Prostate gland (tissue), 2 donors: ENCODE measurements at places on chromosomes 1 and 21.

- no peak for DNase-seq
- H3K27me3 ChIP-seq, result no peaks in the 10 kb centered on the region
- H3K4me1 ChIP-seq, result no peaks in the 10 kb centered on the region
- no peak overlapping the region for H3K4me3 ChIP-seq
- no peak overlapping the region for H3K27ac ChIP-seq
- H3K36me3 ChIP-seq, result no peaks in the 10 kb centered on the region
These were observed 14.3 kb upstream of the LSM10 start for GRCh38 chr1:36411674-36412648.

DNA sequence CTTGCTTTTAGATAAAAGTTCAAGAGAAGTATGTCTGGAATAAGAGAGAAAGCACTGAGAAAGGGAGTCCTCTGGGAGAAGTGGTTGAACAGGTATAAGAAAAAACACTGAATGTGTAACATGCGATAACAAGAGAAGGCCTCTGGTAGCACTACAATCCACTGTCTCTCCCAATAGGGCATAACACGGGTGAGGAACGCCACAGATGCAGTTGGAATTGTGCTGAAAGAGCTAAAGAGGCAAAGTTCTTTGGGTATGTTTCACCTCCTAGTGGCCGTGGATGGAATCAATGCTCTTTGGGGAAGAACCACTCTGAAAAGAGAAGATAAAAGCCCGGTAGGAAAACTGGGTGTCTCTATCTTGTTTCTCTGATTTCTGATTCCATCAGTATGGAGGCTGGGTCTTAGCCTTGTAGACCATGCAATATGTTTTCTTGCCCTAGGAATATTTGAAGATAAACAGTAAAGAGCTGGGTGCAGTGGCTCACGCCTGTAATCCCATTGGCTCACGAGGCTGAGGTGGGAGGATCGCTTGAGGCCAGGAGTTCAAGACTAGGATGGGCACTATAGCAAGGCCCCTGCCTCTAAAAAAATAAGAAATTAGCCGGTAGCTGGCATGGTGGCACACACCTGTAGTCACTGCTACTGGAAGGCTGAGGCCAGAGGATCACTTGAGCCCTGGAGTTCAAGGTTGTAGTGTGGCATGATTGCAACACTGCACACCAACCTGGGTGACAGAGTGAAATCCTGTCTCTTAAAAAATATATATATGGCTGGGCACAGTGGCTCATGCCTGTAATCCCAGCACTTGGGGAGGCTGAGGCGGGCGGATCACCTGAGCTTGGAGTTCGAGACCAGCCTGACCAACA is 40.4 kb downstream of the DAP3 start:
- no peak overlapping the region for H3K4me3 ChIP-seq
- no peaks in the 10 kb centered on the region for H3K27me3 ChIP-seq
- no peaks in the 10 kb centered on the region for H3K4me1 ChIP-seq
- H3K27ac ChIP-seq, result no peak overlapping the region
- peak; percentile 65 for DNase-seq

DNA sequence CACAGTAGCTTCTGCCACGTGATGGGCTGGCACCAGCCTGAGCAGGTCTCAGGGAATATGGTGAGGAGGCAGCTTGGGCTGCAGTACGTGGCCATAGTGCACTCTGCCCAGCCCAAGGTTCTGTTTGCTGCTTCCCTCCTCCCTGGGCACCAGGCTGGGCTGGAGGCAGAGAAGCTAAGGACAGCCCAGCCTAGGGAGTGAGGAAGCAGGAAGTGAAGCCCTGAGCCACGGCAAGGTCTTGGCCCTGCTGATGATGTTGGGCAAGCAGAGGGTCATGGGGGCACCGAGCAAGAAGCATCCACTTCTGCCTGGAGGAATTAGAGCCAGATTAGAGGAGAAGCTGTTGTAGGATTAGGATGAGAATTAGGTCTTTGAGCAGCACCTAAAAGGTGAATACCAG is 326.7 kb upstream of the VAMP3 start:
- no peaks in the 10 kb centered on the region for H3K36me3 ChIP-seq
- H3K27ac ChIP-seq, result no peak overlapping the region
- H3K4me3 ChIP-seq, result no peak overlapping the region
- no peaks in the 10 kb centered on the region for H3K27me3 ChIP-seq
- no peaks in the 10 kb centered on the region for H3K4me1 ChIP-seq

DNA sequence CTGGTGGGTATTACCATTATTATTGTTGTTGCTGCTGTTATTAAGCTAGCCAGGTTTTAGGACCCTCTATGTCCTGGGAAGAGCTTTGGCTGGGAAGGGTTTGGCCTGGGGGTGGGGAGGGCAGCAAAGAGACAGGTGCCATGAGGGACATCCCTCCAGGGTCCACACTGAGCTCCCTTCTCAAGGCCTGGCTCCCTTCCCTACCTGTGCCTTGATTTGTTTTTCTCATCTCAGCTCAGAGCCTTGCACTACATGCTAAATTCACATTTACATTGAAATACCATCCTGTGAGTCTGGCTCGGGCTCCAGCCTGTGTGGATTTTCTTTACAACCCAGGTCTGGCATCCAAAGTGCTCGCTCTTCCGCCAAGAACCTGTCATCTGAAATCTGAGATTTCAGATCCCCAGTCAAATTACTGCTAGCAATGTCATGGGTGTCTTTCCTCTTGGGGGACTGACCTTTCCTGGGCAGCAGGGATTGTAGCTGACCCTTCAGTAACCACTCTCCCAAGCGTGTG is 536.3 kb downstream of the PTPRU start:
- H3K27me3 ChIP-seq, result no peaks in the 10 kb centered on the region
- peak; percentile 2 for DNase-seq
- H3K4me1 ChIP-seq, result no peaks in the 10 kb centered on the region
- no peak overlapping the region for H3K4me3 ChIP-seq

DNA sequence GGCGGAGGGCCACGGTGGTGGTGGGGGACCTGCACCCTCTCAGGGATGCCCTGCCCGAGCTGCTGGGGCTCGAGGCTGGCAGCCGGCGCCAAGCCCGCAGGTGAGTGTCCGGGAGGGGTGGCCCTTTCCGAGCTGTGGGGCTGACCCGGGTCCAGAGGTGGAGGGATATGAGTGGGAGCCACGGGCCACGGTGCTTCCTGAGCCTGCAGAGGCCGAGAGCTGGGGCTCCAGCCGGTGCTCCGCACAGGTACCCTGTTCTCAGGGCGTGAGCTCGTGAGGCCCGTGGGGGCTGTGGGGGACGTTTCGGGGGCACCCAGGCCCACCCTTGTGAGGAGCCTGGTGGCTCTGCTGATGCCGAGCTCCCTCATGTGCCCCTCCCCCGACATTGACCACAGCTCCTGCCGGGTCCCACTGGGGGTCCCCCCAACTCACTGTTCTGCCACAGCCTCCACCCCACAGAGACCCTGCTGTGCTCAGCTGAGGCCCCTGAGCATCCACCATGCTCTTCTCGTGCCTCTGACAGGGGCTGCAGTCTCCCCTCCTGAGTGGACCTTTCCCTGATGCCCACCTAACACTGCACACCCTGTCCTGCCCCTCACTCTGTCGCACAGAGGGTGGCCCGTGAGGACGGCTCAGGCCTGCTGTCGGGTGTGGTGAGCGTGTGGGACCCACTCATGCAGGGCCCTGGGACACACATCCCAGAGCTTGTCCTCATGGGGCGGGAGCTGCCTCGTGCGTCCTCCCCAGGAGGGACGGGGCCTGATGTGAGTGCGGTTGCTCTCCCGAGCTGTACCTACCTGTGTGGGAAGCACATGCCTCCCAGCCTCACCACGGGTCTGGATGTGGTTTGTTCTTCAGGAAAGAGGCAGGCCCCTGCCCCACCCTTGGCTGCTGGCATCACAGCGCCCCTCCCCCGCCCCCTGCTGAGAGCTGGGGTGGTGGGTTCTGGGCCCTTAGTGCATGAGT is 27.5 kb downstream of the SLX9 start:
- H3K4me3 ChIP-seq, result no peak overlapping the region
- H3K36me3 ChIP-seq, result no peaks in the 10 kb centered on the region
- H3K4me1 ChIP-seq, result no peaks in the 10 kb centered on the region
- DNase-seq, result no peak
- peak overlapping the region; percentile 4 for H3K27ac ChIP-seq

- H3K36me3 ChIP-seq, result no peaks in the 10 kb centered on the region
- no peak for DNase-seq
- H3K27ac ChIP-seq, result no peak overlapping the region
- no peak overlapping the region for H3K4me3 ChIP-seq
- no peaks in the 10 kb centered on the region for H3K27me3 ChIP-seq
These were observed 296.0 kb downstream of the TBX15 start for GRCh38 chr1:118692143-118692542.

DNA sequence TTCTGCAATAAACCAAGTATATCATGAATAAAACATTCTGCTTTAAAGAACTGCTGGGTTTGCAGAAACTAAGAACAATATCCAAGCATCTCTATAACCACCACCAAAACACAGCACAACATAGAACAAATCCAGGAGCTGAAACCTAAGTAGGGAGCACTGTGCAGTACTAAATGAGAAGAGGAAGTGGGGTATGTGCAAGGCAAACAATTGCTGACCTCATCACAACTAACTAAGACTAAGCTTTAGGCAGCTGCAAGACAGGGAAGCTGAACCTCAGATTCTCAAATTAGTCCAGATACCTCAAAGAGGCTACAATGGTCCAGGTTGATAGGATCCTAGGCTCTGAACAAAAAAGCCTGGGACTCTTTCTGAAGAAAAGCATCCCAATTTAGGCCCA is 172.6 kb downstream of the SLC44A5 start:
- H3K27ac ChIP-seq, result no peak overlapping the region
- no peak overlapping the region for H3K4me3 ChIP-seq
- no peaks in the 10 kb centered on the region for H3K27me3 ChIP-seq
- no peaks in the 10 kb centered on the region for H3K4me1 ChIP-seq

DNA sequence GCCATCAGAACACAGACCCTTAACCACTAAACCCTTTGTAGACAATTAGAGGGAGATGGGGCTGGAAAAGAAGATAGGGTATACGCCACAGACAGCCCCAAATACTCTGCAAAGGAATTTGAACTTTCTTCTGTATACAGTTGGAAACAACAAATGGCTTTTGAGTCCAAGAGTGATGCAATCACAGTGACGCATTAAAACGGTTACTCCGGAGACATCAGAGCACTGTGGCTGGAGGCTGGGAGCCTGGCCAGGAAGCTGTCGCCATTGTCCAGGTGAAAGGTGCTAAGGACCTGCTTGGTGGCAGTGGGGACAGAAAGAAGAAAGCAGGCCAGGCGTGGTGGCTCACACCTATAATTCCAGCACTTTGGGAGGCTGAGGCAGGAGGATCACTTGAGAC is 4.2 kb downstream of the FLAD1 start:
- DNase-seq, result no peak
- H3K4me3 ChIP-seq, result no peak overlapping the region
- H3K27me3 ChIP-seq, result no peaks in the 10 kb centered on the region

DNA sequence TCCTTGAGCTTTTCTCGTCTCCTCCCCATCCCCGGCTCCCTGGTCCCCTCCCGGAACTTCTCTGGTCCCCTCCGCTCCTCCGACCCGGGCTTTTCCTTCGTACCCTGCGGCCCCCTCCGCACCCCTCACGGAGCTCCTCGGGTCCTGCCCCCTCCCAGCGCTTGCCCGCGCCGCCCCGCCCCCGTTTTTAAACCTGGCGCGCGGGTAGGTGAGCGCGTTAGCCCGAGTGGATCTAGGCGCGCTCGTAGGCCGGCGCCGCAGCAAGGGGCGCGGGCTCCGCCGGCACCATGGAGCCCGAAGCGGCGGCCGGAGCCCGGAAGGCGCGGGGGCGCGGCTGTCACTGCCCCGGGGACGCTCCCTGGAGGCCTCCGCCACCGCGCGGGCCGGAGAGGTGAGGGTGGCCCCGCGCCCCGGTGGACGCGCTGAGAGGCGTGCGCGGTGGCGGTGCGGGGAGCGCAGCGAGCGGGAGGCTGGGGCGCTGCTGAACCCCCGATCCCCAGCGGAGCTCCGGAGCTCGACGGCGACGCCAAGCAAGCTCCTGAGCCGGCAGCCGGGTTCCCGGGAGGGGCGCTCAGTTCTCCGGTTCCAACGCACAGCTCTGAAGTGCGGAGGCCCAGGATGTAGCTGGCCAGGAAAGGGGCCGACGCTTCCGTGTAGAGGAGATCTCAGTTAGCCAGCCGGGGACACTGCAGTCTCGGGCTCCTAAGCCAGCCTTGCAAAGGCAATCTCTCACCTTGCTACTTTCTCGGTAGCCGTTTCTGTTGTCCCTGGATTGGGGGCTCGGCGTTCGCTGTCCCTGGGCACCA is at the start of gene RIPPLY3:
RIPPLY3 (plus strand) TSS at position 217 of the 806 bp plus-strand sequence; CDS start at position 288, 71 bp downstream.
- no peak for DNase-seq
- peak within 1 kb of the TSS; percentile 53 for H3K4me3 ChIP-seq
- H3K27ac ChIP-seq, result no peak within 1 kb of the TSS

GRCh38 chr1:30120245-30121000 is 603.0 kb downstream of the MATN1 start:
- H3K27ac ChIP-seq, result no peak overlapping the region
- no peak for DNase-seq
- no peaks in the 10 kb centered on the region for H3K36me3 ChIP-seq
- H3K27me3 ChIP-seq, result peaks cover 2% of the 10 kb centered on the region
- H3K4me3 ChIP-seq, result no peak overlapping the region

- no peaks in the 10 kb centered on the region for H3K27me3 ChIP-seq
- no peaks in the 10 kb centered on the region for H3K4me1 ChIP-seq
- H3K36me3 ChIP-seq, result no peaks in the 10 kb centered on the region
- H3K4me3 ChIP-seq, result no peak overlapping the region
- no peak overlapping the region for H3K27ac ChIP-seq
- no peak for DNase-seq
These were observed 95.3 kb downstream of the NAV1 start for GRCh38 chr1:201634261-201634660.

- no peaks in the 10 kb centered on the region for H3K27me3 ChIP-seq
- no peak for DNase-seq
- no peaks in the 10 kb centered on the region for H3K4me1 ChIP-seq
- H3K4me3 ChIP-seq, result no peak overlapping the region
These were observed 9.6 kb downstream of the CFAP45 start for GRCh38 chr1:159890390-159890789.

DNA sequence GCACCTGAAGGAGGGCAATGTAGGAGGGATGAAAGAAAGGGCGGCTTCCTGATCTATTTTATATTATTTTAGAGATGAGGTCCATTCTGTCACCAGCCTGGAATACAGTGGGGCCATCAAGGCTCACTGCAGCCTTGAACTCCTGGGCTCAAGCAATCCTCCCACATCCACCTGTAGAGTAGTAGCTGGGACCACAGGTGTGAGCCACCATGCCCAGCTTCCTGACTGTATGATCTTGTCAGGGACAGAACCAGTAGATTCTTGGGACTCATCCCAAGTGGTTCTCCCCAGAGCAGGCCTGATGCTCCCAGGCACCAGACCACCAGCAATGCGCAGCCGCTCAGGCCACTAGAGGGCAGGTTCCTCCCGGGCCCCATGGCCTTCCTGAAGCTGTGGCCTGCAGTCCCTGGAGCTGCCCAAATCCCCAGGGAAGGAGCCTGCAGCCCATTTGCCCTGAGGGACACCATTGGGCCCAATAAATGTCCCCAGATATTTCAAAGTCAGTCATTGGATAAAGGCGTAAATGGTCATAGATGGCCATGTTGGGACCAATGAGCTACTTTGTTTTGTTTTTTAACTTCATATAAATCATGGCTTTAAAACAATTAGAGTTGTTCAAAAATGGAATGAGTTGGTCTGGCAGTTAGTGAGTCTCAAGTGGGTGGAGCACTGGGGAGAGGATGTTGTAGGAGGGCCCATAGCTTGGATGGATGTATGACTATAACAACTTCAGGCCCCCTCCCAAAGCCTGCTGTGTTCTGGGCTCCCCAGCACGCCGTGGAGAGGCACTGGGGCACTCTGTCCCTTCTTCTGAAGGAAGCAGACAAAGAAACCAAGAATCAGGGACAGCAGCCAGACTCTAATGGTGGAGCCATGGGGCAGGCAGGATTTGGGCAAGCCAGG is 44.7 kb upstream of the GOLT1A start:
- DNase-seq, result peak; percentile 60
- no peaks in the 10 kb centered on the region for H3K27me3 ChIP-seq
- H3K4me3 ChIP-seq, result no peak overlapping the region
